ENCODE measurements at places on chromosomes 2 and 18.

- no peak for DNase-seq
Observed at GRCh38 chr2:238406221-238406997, 20.3 kb upstream of the ASB1 start.

GRCh38 chr2:173311844-173312606 is 42.6 kb upstream of the CDCA7 start:
- DNase-seq = no peak

- DNase-seq = no peak
Observed at GRCh38 chr2:208783184-208783583, 376.6 kb downstream of the PTH2R start.

GRCh38 chr2:19861813-19862212 is 40.0 kb downstream of the TTC32 start:
- no peak for DNase-seq

DNA sequence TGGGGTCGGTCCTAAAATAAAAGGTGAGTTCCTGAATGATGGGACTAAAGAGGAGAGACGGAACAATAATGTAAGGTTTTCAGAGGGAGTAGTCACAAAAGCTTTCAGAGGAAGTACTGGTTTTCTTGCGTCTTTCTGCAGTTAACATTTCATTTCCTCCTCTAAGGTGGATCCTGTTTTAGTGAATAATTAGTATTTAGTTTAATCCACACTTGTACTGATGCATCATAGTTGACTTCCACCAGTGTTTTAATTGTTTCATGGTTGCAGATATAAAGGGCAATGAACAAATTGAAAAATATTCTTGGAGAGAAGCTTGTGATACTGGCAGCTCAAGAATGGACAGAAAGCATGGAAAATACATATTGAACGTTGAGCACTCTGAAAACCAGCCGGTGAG is at the start of gene DYNAP:
DYNAP (plus strand) TSS at position 301 of the 400 bp plus-strand sequence; CDS start at position 339, 38 bp downstream.
- DNase-seq = no peak

- DNase-seq = no peak
Observed at GRCh38 chr2:196441527-196441926, 198.0 kb upstream of the CCDC150 start.

DNA sequence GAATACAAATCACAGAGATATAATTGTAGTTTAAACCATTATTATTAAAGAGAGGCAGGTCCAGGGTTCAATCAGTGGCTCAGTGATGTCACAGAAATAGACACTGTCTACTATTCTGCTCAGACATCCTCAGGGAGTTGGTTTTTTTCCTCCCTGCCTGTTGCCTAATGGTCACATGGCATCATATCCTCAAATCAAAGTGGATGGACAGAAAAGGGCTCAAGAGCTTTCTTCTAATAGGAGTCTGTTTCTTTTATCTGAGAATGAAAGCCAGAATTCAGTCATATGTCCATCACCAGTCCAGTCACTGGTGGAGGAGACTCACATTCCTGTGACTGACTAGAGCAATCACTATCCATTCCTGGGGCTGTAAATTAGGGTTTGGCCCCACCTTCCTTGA is 27.9 kb upstream of the EPC2 start:
- no peak for DNase-seq

DNA sequence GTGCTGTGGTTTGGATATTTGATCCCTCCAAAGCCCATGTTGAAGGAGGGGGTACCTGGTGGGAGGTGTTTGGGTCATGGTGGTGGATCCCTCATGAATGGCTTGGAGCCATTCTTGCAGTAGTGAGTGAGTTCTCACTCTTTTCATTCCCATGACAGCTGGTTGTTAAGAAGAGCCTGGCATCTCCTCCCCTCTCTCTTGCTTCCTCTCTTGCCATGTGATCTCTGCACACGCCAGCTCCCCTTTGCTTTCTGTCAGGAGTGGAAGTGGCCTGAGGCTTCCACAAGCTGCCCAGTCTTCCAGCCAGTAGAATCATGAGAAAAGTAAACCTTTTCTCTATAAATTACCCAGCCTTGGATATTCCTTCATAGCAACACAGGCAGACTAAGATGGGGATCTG is 8.6 kb downstream of the ADD2 start:
- DNase-seq = no peak

- peak; percentile 44 for DNase-seq
Observed at GRCh38 chr18:2547477-2548087, 23.7 kb downstream of the METTL4 start.

GRCh38 chr18:61337527-61337926 is 4.3 kb downstream of the CDH20 start:
- no peak for DNase-seq

DNA sequence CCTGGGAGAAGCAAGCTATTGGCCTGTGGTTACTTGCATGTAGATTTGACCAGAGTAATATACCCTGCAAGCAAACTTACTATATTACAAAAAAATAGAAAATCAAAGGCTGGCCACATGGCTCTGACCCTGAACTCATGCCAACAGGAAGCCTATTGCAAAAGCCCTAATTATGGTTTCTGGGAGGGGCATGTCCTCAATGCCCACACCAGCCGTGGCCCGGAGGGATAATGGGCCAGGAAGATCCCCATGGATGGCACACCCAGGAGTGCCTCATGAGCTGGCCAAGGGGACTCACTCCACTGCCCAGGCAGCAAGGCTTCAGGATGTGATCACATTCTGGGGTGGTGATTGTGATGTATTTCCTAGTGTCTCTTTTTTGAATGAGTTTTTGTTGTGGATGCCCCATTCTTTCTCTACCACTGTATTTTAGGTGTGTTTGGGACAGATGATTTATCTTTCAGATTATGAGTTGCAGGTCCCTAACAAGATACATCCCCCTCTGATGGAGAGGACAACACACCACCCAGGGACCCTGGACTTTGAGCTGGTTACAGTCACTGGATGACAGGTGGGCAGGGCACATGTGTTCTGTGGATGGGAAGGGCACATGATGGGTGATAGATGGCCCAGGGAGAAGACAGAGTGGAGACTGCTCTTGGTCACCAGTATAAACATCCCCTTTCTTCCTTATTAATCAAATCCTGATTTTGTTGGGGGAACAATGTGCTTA is 18.7 kb upstream of the TFCP2L1 start:
- no peak for DNase-seq
